ENCODE measurements at places on chromosomes 2 and 18.

GRCh38 chr2:43333656-43334144, 107.3 kb upstream of the ZFP36L2 start:
- DNase-seq, result no peak

DNA sequence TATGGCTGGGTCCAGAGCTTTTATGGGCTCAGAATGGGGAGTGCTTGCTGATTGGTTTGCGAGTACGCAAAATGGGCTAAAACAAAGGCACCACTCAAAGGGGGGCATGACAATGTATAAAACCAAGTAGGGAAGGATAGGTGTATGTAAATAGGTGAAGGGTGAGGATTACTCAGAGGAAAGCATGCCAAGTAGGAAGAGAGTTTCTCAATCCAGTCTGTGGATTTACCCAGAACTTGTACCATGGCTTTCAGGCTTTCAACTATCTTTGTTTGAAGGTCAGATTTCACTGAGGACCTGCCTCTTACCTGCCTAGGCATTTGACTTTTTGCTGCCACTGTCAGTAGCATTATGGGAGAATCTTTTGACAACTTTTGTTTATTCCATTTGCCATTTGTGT, 92.3 kb downstream of the RAB3GAP1 start:
- no peak for DNase-seq

DNA sequence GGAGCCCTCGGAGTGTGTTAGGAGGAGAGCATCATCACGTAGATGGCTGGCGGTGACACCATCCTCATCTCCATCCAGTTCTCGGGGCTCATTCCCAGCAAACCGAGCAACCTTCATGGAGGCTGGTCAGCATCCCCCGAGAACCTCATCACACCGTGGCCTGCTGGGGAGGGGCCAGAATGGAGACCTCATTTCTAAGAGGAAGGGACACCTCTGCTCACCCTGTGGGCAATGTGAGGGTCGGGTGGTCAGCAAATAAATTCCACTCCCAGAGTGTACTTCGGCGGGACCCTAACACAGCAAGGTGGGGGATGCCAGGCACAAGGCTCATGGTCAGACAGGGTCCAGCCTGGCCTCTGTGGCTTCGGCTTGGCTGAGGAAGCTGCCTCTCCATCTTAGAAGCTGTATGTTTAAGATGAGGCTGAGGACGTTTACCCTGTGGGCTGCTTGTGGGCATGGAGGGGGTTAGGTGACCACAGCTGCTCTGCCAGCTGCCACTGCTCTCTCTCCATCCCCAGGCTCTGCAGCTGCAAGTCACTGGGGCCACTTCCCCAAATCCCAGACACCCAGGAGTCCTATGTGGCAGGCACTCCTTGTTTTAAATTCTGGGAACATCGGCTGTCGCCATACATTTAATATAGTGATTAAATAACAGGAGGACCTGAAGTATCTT, 56.5 kb upstream of the PXDN start:
- no peak for DNase-seq

- DNase-seq, result no peak
Measured at GRCh38 chr18:8536231-8536630, 73.0 kb upstream of the RAB12 start.

- DNase-seq, result no peak
Measured at GRCh38 chr2:196208915-196209314, 37.5 kb upstream of the STK17B start.

GRCh38 chr18:41146301-41146700, 808.7 kb upstream of the PIK3C3 start:
- DNase-seq, result no peak

- no peak for DNase-seq
Measured at GRCh38 chr2:112997151-112997550, 8.1 kb upstream of the IL36A start.

- no peak for DNase-seq
Measured at GRCh38 chr2:172456002-172456401, 28.6 kb downstream of the ITGA6 start.

DNA sequence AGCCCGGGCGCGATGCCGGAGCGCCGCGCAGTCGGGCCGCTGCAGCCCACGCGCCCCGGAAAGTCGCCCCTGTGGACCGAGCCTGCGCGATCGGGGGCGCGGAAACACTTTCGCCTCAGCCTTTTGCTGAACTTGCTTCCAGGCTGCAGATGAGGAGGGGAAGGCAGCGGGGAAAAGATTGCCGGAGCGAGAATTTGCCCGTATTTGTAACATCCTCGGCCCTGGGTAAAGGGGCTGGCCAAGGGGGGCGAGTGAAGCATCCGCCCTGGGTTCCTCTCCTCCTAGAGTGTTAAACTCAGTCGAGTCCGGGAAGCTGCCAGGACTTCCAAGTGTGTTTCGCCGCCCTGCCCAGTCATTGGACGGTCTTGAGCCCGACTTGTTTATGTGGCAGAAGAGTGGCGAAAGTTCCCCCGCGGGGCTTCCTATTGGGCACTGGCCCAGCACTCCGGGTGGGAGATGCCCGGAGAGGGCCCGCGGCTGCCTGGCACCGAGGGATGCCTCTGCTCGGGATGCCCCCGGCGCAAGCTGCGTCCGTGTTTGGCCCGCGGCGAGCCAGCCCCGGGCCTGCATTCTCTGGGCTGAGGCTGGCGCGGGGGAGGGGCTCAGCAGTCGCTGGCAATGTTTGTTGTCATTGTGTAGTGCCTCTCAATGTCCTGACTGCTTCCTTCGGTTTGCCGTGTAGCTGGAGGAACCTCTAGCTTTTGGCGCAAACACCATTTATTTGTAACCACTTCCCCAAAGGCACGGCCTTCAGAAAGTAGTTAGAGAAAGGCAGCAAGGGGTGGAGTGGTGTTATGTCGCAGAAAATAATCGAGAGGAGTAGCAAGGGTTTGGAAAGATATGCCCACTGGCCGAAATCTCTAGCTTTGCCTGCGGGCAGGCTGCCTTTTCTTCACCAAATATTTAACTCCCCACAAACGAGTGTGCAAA, 1.1 kb downstream of the CYBRD1 start:
- DNase-seq, result no peak

Data from NCI-H187 (cell line).